Stimulated activated CD8-positive, alpha-beta memory T cell treated with anti-CD3 and anti-CD28 coated beads, Interleukin-2, amount 100 ng/mL, for 1 hour (primary cell): ENCODE measurements at places on chromosomes 12 and 14.

DNA sequence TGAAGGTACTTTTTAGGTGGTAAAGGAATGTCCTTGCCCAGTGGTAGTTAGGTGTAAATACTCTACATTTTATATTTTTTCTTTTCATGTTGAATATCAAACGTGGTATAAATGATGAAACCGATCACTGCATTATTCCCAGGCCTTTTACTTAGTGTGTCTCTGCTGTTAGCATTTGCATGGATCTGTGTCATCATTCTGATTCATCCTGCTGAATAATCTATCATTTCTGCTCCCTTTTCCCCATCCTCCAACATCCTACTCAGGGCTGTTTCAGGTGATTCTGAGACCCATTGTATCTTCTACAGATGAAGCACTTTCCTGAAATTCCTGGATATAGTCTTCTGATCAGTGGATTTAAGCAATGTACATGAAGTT is 61.0 kb upstream of the PTHLH start:
- DNase-seq: no peak

- peak; percentile 38 for DNase-seq
These were observed 37.6 kb upstream of the BCL2L14 start for GRCh38 chr12:12032851-12033797.

- no peak for DNase-seq
These were observed at the start of gene SDS for GRCh38 chr12:113403435-113404415. Gene SDS, minus strand, starts transcription at chr12:113403887. Its CDS starts 4,179 bp downstream, at chr12:113399708.

- no peak for DNase-seq
These were observed 40.0 kb upstream of the PCNX4 start for GRCh38 chr14:60051721-60052221.

- DNase-seq: no peak
These were observed 75.7 kb downstream of the PITPNM2 start for GRCh38 chr12:123075087-123075645.

DNA sequence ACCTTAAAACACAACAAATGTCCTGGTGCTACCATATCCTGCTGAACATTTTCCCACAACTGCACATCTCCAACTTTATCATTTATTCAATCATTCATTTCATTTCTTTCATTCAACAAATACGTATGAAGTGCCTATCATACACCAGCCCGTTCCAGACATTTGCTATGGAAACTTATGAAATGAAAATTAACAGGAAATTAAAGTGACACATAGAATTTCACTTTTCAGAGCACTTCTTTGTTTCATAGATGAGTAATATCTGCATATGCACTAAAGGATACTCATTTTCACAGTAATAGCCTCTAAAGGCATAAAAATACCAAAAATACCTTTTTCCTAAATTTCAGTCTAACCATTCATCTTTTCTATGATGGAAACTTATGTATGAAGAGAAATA is 12.6 kb downstream of the CNIH1 start:
- DNase-seq: no peak

DNA sequence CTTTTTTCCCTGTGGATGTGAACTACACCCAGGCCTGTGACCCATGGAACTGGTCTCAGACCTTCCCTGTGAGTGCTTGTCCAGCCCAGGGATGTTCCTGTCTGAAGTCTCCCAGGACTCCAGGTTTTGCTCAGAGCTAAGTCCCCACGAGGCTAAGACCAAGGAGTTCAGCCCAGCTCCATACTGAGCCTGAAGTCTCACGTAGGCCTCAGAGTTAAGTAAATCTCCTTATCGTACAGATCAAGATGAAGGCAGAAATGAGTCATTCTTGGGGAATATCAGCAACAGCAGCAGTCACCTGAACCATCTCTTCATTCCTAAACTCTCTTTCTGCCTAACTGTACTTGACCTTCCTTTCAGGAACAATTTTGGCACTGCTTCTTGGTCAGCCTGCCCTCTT is 139.8 kb downstream of the ANO6 start:
- no peak for DNase-seq

GRCh38 chr12:114302117-114302516 is 103.8 kb downstream of the TBX5 start:
- no peak for DNase-seq

DNA sequence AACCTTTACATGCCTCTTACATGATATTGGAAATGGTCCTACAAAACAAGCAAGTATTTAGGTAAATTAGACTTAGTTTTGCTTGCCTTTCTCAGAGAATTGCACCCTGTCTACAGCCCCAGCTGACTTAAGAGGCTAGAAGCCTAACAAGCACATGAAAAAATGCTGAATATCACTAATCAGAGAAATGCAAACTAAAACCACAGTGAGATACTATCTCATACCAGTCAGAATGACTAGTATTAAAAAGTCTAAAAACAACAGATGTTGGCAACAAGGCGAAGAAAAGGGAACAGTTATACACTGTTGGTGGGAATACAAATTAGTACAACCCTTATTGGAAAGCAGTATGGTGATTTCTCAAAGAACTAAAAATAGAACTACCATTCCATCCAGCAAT is 103.8 kb downstream of the EGLN3 start:
- no peak for DNase-seq

GRCh38 chr14:68099495-68100045 is 280.0 kb downstream of the RAD51B start:
- DNase-seq: no peak

DNA sequence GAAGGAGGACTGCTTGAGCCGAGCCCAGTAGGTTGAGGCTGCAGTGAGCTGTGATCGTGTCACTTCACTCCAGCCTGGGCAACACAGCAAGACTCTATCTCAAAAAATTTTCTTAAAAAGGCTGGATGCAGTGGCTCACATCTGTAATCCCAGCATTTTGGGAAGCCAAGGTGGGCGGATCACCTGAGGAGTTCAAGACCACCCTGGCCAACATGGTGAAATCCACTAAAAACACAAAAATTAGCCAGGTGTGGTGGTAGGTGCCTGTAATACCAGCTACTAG is 17.1 kb upstream of the MDM2 start:
- DNase-seq: no peak

- DNase-seq: no peak
These were observed 138.0 kb downstream of the ANO2 start for GRCh38 chr12:5807090-5807414.

DNA sequence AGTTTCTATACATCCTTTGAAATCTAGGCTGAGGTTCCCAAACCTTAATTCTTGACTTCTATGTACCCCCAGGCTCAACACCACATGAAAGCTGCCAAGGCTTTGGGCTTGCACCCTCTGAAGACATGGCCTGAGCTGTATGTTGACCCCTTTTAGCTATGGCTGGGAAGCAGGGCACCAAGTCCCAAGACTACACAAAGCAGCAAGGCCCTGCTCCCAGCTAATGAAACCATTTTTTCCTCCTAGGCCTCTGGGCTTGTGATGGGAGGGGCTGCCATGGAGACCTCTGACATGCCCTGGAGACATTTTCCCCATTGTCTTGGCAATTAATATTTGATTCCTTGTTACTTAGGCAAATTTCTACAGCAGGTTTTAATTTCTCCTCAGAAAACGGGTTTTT is 207.0 kb downstream of the ADAMTS20 start:
- no peak for DNase-seq

DNA sequence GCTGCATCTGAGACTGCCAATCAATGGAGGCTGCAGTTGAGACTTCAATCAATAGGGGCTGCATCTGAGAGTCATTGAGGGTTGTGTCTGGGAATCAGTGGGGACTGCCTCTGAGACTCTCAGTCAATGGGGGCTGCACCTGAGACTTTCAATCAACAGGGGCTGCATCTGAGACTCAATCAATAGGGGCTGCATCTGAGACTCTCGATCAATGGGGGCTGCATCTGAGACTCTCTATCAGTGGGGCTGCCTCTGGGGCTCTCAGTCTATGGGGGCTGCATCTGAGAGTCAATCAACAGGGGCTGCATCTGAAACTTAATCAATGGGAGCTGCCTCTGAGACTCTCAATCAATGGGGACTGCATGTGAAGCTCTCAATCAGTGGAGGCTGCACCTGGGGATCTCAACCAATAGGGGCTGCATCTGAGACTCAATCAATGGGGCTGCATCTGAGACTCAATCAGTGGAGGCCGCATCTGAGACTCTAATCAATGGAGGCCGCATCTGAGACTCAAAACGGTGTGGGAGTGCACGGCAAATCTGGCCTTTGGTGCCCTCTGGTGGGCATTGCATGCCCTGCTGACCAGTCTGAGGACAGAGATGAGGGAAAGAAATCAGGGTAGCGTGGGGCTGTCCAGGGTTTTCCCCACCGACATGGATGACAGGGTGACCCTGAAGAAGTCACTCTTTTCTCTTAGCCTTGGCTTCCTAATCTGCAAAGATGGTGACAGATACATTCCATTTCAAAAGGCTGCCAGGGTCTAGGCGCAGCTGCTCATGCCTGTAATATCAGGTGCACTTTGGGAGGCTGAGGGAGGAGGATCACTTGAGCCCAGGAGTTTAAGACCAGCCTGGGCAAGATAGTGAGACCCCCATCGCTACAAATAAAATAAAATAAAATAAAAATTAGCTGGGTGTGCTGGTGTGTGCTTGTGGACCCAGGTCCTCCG is 41.3 kb upstream of the EIF5 start:
- DNase-seq: peak; percentile 36

DNA sequence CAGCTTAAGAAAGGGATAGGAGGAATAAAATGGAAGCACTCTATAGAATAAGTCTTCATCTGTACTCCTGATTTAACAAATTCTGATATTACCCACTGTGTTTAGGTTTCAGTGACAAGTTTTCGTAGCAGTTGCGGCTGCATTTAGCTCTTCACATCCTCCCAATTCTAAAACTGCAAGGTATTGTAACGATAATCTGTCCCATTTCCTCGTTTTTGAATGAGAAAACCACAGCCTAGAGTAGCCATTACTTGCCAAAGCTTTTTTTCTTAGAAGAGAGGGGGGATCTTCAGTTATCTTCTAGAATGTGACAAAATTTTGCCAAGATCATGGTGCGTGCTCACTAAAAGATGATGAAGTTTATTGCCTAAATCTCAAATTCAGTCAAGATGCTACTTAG is 155.8 kb downstream of the PDE3A start:
- DNase-seq: no peak

DNA sequence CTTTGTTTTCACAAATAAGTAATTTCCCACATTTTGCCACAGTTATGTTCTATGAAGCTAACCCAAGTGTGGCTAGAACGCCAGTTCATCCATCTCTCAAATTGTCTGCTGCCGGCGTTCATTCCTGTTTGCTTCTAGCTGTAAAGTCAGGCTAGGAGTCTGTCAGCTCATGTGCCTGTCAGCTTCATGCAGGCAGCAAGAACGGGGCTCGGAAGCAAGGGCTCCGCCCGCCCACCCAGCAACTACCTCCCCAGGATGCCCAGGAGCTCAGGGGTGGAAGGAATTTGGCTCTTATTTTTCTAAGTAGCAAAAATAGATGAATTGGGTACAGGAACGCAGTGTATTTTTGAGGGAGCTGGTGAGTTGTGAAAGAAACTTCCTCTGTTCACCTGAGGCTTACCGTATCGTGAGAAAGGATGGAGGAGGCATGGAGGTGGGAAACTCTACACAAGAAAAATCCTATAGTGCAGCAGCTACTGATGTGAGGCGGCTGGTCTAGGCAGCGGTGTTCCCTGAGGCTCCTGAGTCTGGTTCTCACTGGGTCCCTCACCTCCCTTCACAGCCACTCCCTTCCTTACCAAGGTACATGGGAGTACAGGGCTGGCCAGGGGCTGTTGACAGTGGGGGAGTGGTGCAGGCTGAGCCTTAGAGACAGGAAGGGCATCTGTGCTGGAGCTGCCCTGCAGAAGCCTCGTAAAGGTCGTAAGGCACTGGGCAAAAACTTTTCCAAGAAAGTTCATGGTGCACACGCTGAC is 54.5 kb upstream of the AMN start:
- no peak for DNase-seq

DNA sequence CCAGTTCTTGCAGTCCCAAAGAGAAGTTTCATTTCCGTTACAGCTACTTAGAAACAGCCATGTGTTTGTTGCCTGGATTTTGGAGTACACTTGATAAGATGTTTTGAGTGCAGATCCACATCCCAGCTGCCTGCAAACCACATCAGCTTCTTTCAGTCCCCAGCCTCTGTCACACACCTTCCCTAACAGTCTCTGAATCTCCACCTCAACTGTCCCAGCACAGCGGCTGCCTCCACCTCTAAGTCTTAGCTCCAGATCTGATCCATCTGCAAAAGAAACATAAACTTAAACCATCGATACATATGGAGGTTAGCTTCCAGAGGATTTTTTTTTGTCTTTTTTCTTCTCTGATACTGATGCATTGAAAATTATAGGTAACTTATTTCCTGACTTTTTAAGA is 8.4 kb downstream of the CD163 start:
- no peak for DNase-seq

DNA sequence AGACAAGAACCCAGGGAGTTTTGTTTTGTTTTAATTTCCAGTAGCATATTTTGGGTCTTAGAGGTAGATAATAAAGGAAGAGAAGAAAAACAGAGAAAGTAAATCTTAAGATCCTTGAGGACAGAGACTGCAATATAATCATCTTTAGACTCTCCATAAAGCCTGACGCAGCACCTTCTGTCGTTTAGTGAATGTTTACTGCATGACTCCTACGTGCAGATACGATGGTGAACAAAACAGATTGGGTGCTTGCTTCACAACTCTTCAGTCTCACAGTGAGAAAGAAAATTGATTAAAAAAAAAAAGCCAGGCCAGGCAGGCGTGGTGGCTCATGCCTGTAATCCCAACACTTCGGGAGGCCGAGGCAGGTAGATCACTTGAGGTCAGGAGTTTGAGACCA is 86.9 kb downstream of the STON2 start:
- no peak for DNase-seq

DNA sequence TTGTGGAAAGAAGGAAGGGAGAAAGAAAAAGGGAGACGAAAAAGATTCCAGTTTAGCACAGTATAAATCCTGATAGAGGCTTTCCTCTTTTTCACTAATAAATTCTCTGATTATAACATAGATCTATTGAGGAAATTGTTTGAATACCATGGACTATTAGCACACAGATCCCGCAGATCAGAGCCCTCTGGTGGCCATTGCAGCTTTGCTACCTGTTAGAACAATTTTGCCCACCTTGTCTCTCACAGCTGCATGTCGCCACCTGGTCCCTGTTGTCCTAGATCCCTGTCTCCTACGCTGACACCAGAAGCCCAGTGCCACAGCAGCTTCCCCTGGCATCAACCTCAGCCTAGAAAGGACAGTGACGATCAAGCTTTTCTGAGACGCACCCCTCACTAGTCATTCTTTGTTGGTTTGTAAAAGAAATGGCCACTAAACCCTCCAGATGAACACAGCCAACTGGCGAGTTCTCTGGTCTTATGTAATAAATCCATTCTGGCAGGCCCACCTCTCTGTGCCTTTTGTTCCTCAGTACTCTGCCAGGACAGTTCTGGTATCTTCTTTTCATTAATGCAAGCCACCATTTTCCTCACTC is 9.9 kb downstream of the GPHB5 start:
- DNase-seq: no peak

GRCh38 chr14:57732463-57733285 is 133.2 kb downstream of the SLC35F4 start:
- no peak for DNase-seq

DNA sequence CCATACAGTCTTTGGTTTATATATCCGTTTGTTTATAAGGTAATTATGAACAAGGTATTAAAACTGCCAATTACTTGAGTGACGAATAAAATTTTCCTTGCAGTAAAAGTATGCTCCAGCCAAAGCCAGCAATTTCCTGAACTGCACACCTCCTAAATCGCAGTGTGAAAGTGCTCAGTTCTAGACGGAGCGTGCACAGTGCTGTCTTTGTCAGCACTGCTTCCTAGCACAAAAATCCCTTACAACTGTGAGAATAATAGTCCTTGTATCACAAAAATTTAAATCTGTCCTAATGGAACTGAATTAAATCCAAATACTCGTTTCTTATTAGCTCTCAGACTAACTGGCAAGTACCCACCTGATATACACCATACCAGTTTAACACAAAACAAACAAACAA is 26.3 kb downstream of the LRIG3 start:
- no peak for DNase-seq

GRCh38 chr14:99822800-99823455 is 29.7 kb downstream of the EML1 start:
- no peak for DNase-seq
